GM04503 (cell line): ENCODE measurements at places on chromosomes 1 and 21.
A peak's percentile ranks its signal among the peaks of the same experiment; 100 is the strongest.

GRCh38 chr1:6935361-6935883 lies 150.2 kb downstream of the CAMTA1 start:
- DNase-seq: no peak

DNA sequence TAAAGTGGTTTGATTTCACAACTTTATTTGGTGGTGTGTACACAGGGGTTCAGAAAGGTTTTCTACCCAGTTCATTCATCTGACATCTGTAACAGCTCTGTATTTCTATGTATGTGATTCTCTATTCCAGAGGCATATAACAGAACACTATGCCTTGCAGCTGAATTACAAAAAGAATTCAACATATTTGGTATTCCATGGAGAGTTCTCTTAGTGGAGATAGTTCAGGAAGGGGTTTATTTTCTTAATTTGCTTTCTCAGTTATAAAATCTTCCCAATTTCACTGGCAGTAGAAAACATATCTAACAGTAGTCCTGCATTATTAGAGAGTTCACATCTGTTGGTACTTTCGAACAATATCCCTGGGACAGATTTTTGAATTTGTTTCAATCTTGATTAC lies 207.9 kb upstream of the LYPLAL1 start:
- no peak for DNase-seq

GRCh38 chr1:76939050-76939816 lies 72.0 kb downstream of the ST6GALNAC5 start:
- DNase-seq: peak; percentile 86

DNA sequence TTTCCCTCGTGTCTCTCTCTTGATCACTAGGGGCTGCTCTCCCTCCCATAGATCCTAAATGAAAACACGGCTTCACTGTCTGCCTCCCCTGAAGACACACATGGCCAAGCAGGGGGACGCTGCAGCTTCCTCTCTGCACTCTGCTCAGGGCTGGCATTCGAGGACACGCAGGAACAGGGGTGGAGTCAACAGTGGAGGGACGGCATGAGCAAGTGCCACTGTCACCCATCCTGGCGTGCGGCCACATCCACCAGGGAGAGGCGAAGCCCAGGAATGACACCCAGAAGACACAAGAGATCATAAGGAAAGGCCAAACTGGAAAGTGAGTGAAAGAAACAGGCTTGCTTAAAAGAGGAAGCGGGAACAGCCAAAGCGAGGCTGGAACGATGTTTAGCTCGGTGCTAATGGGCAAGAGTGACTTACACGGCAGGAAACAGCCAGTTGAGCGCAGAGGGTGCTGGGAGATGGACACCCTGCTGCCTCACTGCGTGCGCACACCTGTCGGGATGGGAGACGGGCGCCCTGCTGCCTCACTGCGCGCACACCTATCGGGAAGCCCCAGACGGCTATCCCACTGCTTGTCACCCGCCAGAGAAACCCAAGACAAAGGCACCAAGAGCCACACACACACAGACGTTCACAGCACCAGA lies 13.6 kb upstream of the C1QTNF12 start:
- no peak for DNase-seq

DNA sequence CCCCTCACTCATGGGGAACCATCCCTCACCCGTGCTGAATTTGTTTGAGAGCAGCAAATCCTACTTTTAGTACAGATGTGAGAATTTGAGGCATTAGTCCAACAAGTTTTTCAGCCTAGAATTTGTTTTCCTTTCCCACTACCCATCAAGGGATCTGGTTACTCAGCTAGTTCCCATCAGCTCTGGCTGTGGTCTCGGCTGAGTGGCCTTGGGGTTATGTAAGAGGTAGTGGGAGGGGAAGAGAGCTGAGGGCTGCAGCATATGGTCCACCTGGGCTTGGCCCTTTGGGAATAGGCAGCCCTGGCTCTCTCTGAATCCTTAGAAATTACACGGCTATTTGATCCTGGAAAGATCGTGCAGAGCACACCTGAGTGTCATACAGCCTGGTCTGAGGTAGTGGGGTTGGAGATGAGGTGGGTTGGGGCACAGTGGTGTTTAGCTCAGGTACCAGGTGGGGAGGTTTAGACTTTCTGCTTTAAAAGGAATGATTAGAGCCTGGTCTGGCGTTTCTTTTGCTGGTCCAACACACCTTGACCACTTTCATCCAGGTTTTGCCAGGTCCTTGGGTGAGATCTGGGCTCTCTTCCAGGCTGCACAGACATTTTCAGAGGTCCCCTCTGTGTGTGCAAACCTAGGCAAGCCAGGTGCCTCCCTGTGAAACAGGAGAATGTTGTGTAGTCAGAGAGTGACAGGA lies 4.2 kb downstream of the GSTM4 start:
- DNase-seq: no peak

DNA sequence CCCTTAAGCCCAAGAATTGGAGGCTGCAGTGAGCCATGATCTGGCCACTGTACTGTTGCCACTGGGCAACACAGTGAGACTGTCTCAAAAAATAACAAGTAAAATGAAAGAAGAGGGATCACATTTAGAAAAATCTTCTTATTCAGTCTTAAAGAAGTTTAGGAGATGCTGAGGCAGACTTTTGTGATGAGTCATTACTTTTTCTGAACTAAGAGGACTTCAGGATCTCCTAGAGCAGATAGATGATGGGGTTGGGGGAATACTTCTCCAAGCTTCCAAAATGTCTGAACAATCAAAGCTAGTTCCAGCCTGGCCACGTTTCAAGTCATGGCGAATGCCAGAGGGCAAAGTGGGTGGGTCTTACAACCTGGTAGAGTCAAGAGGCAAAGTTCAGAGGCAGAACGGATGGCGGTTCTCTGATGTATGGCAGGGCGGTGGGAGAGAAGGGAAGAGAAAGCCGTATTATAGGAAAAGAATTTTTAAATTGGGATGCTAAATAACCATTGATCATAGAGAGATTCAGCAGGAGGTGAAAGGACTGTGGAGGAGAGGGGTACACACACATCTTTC lies 2.1 kb upstream of the CIART start:
- DNase-seq: no peak

DNA sequence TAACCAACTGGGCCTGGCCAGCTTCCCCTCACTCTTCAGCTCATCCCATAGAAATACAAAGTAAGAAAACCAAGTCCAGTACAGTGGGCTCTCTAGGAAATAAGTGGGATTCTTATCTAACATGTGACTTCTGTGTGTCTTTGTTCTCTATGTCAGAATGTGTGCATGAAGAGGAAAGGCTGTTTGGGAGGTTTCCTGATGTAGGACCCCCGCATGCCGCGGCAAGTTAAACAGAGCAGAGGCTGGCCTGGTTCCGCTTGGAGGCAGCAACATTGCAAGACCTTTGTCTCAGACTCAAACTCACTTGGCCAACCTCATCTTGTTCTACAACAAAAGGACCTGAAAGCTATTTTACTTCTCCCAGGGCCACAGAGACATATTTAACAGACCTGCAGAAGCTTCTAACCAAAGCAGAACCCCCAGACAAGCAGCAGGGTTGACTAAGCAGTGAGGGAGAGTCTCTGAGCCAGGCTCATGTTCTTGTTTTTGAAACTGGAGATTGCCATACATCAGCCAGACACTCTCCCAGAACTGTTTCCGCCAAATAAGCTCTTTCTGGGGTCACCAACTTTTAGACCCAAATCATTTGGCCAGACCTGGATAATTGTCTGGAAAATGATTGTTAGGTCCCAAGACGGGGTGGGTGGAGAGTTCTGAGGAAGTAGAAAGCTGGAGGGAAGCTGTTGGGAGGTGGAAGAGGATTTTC lies 6.2 kb downstream of the MTARC2 start:
- DNase-seq: no peak

DNA sequence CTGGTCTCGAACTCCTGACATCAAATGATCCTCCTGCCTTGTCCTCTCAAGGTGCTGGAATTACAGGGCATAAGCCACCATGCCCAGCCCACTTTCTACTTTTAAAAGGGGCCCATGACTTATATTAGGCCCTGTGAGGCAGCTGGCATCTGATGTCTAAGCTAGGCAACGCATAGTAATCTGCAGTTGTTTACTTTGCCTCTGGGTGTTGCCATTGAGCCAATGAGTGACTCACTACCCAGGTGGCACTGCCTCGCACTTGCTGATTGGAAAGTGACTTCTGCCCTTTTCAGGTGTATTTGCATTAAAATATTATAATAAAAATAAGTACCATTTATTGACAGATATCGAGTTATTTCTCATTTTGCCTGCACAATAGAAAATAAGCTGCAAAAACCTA lies 84.9 kb downstream of the KIF14 start:
- DNase-seq: no peak

DNA sequence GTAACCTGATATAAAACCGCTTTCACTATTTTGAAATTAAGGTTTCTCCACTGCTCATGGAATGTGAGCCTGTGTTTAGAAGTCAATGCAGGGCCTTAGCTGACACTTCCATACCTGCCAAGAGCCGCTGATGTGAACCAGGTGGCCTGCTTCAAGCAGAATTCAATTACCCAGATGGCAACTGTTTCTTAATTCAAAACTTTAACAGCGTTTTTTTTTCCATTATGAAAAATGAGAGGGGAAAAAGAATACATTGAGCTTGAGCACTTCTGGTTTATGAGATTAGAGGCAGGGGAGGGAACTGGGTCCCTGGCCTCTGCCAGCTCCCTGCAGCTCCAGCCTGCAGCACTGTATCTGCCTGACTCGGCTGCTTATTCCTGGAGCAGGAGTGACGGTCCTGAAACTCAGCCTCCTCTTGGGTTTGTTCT lies 7.7 kb upstream of the ATP1A1 start:
- DNase-seq: no peak

DNA sequence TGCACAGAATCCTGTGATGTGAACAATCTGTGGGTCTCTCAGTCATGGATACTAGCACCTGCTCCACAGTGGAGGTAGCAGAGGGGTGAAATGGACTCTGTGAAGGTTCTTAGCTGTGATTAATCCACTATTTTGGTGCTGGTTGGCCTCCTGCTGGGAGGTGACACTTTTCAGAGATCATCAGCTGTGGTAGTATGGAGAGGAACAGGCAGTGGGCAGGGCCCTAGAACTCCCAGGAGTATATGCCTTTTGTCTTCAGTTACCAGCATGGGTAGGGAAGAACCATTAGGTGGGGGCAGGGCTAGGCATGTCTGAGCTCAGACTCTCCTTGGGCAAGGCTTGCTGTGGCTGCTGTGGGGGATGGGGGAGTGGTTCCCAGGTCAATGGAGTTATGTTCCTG lies 54.0 kb upstream of the KCNJ15 start:
- no peak for DNase-seq

GRCh38 chr21:21751286-21751685 lies 753.1 kb downstream of the NCAM2 start:
- DNase-seq: no peak

GRCh38 chr1:228213917-228214808 lies 6.3 kb downstream of the OBSCN start:
- DNase-seq: no peak

- peak; percentile 63 for DNase-seq
Observed at GRCh38 chr1:212313616-212314015, 28.4 kb downstream of the PPP2R5A start.

DNA sequence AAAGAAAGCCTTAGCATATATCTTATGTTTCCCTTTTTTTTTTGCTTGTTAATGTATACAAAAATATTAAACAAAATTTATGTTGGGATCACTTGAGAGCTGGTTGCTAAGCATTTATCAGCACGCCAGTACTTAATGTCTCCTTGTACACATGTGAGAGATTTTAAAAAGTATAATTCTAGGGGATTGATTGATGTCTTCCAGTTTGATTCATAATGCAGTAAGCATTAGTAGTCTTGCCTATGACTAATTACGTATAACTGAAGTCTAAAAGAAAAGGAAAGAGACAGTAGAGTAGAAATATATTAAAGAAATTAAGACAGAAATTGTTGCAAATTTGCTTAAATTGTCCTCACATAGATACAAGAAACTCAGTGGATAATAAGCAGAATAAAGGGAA lies 1630.4 kb upstream of the B3GALT2 start:
- DNase-seq: no peak

DNA sequence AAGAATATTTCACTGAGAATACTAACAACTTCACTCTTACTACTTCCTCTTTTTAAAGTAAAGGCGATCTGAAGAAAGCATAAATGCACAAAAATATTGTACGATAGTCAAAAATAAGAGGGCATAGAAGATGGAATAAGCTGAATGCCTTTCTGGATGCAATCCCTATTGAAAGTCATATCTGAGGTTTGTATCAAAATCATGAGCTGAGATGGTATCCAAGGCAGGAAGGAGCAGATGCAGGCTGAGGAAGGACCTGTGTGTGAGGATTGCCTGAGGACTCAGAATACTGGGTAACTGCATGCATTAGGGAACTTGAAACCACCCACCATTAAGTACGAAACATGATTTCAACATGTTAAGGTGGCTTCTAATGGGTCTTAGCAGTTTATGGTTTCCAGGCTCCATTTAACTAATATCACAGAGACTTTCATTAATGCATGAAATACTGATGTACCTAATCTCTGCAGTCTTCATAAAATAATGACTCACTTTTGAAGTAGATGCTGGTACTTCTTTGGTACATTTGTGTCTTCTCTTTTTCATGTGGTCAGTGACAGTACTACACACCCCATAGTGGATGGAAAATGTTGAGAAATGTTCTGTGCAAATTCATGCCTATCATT lies 29.6 kb upstream of the RGS1 start:
- DNase-seq: no peak

GRCh38 chr1:53417074-53417511 lies 42.1 kb upstream of the DMRTB1 start:
- DNase-seq: no peak
